ENCODE measurements at places on chromosomes 11 and 22.
A peak's percentile ranks its signal among the peaks of the same experiment; 100 is the strongest.

GRCh38 chr11:24386546-24387397 lies 110.1 kb upstream of the LUZP2 start:
- peak; percentile 13 for DNase-seq

DNA sequence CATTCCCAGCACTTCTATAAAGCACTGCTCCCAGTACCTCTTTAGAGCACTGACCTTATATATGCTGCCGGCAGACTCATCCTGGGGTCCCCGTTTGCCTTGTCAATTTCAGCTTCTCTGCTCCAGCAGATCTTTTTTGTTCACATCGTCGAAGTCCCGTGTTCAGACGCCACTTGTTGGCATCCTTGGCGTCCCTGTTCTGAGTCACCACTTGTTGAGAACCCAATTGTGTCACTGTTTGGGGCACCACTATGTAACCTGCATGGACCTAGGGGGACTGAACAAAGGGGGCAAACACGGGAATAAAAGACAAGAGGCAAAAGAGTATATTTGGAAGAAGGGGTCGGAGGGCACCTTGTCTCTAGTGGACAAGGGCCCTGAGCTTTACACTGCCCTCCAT lies 25.5 kb downstream of the OR10A6 start:
- no peak for DNase-seq

DNA sequence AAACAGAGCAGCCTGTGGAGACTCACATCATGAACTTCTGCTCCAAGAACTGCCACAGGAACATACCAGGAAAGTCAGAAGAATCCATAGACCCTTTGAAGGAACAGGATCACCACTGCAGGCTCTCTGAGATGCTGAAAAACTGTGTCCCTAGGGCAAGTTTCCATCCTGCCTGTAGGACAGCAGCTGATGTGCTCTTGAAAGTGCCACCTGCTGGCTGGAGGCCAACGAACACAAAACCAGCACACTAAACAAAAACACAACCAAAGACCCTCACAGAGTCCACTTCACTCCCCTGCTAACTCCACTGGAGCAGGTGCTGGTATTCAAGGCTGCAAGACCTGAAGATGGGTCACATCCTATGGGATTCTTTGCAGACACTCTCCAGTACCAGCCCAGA lies 12.0 kb upstream of the NXPE1 start:
- DNase-seq = no peak

GRCh38 chr11:22680628-22681027 lies 14.2 kb downstream of the GAS2 start:
- DNase-seq = no peak

DNA sequence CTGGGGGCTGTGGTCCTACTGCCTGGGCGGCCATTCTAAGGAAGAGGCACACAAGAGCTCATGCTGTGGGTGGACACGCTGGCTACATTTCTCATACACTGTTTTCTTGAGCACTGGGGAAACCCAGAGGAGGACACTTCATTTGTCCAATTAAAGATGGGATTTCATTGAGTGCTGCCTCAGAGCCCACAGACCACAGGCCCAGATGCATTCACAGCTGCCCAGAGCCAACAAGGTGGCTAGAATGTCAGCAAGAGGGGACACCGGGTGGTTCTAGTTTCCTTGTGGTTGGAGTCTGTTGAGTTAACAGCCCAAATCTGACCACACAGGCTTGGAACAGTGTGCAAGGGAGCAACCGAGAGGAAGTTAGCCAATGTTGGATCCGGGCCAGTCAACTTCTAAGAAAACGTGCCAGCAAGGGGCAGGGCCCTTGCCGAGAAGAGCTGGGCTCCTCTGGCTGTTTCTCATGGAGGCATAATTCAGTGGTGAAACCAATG lies 35.0 kb upstream of the SORL1 start:
- no peak for DNase-seq

GRCh38 chr11:6229911-6230310 lies 4.5 kb downstream of the FHIP1B start:
- no peak for DNase-seq

DNA sequence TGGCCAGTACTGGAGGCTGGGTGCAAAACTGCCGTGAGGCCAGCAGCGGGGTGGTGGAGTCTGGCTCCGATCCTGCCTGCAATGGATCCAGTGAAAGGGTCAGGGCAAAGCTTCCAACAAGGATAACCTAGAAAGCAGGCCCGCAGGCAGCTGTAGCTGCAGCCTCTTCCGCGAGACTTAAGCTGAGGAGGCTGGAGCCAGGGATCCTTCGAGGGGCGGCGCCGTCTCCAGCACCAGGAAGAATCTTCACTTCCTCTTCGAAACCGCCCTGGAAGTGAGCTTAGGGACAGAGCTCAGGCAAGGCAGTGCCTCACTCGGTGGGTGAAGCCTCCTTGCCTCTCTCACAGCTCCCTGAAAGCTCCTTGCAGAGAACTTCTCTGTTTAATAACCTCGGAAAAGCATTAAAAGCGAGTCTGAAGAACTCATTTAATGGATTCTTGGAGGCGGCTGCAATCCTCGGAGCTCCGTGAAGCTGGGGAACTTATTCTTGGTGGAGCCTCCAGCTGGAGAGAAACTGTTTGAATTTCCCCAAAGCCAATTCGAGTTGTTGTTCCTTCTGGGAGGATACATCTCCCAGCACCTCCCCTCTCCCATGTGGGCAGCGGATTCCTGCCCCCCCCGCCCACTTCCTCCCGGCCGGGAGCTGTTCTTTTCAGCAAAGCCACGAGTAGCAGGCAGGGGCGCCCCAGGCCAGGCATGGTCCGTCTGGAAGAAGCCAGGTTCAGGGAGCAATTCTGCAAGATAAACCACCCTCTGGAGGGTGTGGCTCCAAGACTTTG lies 169.9 kb downstream of the CTTN start:
- peak; percentile 73 for DNase-seq

All from SK-N-SH (cell line).